ENCODE measurements at places on chromosomes 7 and 10.

GRCh38 chr10:81439445-81439844, 435.5 kb upstream of the NRG3 start:
- H3K36me3 ChIP-seq, result no peaks in the 10 kb centered on the region
- no peaks in the 10 kb centered on the region for H3K4me1 ChIP-seq
- no peaks in the 10 kb centered on the region for H3K27me3 ChIP-seq
- H3K4me3 ChIP-seq, result no peak overlapping the region
- DNase-seq, result no peak
- no peak overlapping the region for H3K27ac ChIP-seq

DNA sequence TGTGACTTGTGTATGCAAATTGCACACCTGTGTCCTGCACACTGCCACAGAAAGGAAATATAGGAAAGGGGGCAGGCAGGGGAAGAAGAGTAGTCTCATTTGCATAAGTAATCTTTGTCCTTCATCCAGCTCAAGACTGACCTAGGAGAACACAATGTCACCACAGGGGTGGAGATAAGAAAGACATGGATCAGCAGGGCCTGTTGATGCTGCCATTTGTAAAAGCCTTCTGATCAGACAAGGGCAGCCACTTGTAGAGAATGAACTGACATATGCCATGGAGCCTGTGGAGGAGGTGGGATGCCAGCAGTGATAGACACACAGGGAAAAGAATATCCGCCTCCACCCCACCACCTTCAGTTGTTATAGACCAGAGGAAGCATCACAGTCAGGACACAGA, 528.9 kb downstream of the HTR7 start:
- H3K4me3 ChIP-seq, result no peak overlapping the region
- no peaks in the 10 kb centered on the region for H3K36me3 ChIP-seq
- H3K27ac ChIP-seq, result no peak overlapping the region
- H3K4me1 ChIP-seq, result no peaks in the 10 kb centered on the region

DNA sequence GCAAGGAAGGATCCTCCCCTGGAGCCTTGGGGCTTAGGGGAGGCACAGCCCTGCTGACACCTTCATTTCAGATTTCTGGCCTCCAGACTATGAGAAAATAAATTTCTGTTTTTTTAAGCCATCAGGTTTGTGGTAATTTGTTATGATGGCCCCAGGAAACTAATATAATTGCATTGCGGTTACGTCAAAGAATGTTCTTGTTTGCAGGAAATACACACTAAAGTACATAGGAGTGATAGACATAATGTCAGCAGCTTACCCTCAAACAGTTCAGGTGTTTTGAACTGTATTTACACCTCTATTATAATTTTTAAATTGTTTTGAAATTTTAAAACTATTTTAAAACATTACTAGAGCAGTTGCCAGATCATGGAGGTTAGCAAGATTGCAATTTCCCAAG, 12.6 kb upstream of the FHIP2A start:
- no peak overlapping the region for H3K4me3 ChIP-seq
- H3K4me1 ChIP-seq, result no peaks in the 10 kb centered on the region
- no peak overlapping the region for H3K27ac ChIP-seq
- H3K36me3 ChIP-seq, result no peaks in the 10 kb centered on the region

- H3K36me3 ChIP-seq, result no peaks in the 10 kb centered on the region
- no peak for DNase-seq
- no peaks in the 10 kb centered on the region for H3K4me1 ChIP-seq
Measured at GRCh38 chr7:51139796-51140195, 176.8 kb downstream of the COBL start.

DNA sequence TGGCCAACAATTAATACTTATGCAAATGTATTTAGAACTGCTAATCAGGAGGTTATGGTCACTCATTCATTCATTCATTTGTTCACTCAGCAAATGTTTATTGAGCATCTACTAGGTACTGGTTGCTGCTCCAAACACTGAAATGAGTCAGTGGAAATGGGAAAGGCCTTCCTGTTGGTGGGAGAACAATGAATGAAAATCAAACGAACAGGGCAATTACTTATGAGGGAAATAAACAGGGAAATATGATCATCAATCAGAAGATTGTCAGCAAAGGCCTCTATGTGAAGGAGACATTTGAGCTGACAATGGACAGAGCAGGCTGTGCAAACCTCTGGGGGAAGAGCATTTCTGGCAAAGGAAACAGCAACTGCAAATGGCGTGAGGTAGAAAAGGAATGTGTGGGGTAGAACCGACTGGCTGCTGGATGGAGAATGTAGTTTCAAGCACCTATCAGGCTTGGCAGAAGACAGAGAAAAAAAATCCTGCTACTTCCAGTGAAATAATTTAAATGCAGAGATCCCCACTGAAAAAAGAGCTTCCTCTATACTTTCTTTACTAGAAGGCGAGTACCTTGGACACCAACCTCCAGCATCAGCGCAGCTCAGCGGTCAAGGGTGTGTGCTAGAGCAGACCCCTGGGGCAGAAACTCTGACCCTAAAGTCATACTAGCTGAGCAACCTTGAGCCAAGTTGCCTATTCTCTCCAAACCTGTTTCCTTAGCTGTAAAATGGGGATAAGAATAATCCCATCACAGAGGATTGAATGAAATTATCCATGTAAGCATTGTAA, 108.8 kb upstream of the EEPD1 start:
- no peak overlapping the region for H3K27ac ChIP-seq
- DNase-seq, result no peak
- H3K36me3 ChIP-seq, result no peaks in the 10 kb centered on the region
- no peaks in the 10 kb centered on the region for H3K4me1 ChIP-seq
- no peaks in the 10 kb centered on the region for H3K27me3 ChIP-seq
- H3K4me3 ChIP-seq, result no peak overlapping the region

DNA sequence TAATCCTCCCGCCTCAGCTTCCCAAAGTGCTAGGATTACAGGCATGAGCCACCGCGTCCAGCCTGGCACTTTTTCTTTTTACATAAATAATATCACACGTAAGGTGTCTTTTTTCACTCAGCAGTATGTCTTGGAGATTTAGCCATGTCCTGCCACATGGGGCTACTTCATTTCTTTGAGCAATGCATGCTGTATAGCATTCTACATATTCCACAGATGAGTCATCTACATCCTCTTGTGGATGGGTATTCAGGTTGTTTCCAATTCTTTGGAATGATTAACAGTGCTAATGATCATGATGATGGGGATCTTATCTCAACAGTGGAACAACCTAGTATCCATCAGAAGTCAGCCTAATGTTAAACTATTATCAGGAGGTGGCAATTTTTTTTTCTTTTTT, 50.8 kb downstream of the ZNF503 start:
- DNase-seq, result no peak
- no peaks in the 10 kb centered on the region for H3K36me3 ChIP-seq
- H3K4me3 ChIP-seq, result no peak overlapping the region
- H3K4me1 ChIP-seq, result no peaks in the 10 kb centered on the region

- peaks cover 20% of the 10 kb centered on the region for H3K4me1 ChIP-seq
- no peak for DNase-seq
- no peak overlapping the region for H3K4me3 ChIP-seq
- H3K27me3 ChIP-seq, result no peaks in the 10 kb centered on the region
Measured at GRCh38 chr10:11336722-11337162, 274.7 kb downstream of the USP6NL start.

DNA sequence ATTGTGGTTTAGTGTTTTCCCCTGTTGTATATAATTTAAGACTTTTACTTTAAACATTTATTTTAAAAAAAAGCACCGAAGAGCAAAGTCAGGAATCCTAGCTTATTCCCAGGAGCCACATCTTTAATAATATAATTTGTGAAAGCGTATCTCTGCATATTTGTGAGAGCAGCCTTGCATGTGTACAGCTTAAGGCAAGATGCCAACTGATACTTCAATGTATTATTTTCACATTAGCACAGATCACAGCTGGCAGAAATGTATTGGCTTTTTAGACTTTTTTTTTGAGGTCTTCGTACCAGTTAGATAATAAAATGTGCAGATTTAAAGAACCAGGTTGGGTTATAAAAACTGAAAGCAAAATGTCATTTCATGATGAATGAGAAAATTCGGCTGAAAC, 845.7 kb upstream of the POT1 start:
- H3K4me1 ChIP-seq, result no peaks in the 10 kb centered on the region
- no peak overlapping the region for H3K4me3 ChIP-seq
- no peaks in the 10 kb centered on the region for H3K36me3 ChIP-seq
- H3K27ac ChIP-seq, result no peak overlapping the region

DNA sequence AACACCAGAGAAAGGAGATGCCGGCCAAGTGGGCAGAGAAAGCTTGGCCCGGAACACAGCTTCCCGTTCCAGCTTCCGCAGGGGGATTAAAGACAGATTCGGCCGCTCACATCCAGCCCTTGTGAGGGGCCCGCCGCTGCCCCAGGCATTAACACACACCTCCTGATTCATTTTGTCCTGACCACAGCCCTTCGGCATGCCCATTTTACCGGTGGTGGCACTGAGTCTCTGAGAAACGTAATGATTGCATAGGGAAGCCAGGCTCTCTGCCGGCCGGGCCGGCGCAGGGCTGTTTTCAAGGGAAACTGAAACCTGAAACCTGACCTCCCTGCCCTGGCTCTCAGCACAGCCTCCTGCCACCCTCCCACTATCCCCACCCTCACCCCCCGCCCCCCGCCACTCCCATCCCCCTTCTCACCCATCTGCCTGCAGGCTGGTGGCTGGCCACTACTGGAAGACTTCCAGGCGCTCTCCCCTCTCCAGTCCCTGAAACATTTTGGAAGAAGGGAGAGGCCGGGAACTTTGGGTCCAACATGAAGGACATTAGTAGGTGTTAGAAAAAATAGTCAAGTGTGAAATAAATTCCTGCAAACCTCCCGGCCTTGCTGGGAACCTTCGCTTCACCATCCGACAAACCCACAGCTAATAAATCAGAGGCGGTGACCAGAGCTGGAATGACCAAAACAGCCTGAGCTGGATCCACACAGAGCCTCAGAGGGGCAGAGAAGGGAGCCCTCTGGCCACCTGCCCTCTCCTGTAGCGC, 83.5 kb upstream of the CUX1 start:
- H3K4me1 ChIP-seq, result peaks cover 5% of the 10 kb centered on the region
- no peak overlapping the region for H3K4me3 ChIP-seq
- no peak for DNase-seq
- H3K27me3 ChIP-seq, result no peaks in the 10 kb centered on the region

GRCh38 chr10:129968853-129969183, 4.7 kb upstream of the EBF3 start:
- DNase-seq, result no peak
- H3K4me1 ChIP-seq, result peaks cover 17% of the 10 kb centered on the region
- H3K4me3 ChIP-seq, result no peak overlapping the region
- no peak overlapping the region for H3K27ac ChIP-seq
- peaks cover 83% of the 10 kb centered on the region for H3K27me3 ChIP-seq
- H3K36me3 ChIP-seq, result no peaks in the 10 kb centered on the region

GRCh38 chr7:50276483-50276882, 28.0 kb upstream of the IKZF1 start:
- H3K36me3 ChIP-seq, result no peaks in the 10 kb centered on the region
- DNase-seq, result no peak
- no peak overlapping the region for H3K27ac ChIP-seq
- no peak overlapping the region for H3K4me3 ChIP-seq
- H3K27me3 ChIP-seq, result no peaks in the 10 kb centered on the region
- peaks cover 72% of the 10 kb centered on the region for H3K4me1 ChIP-seq

GRCh38 chr10:27658788-27659187, 86.8 kb downstream of the MKX start:
- H3K4me1 ChIP-seq, result no peaks in the 10 kb centered on the region
- no peak overlapping the region for H3K4me3 ChIP-seq
- no peak overlapping the region for H3K27ac ChIP-seq
- no peaks in the 10 kb centered on the region for H3K36me3 ChIP-seq
